ENCODE measurements at places on chromosomes 11 and 22. TPM values are rescaled to one million over a fixed set of nuclear protein-coding genes. Genes with fewer than 3 reads are reported as not detected.

DNA sequence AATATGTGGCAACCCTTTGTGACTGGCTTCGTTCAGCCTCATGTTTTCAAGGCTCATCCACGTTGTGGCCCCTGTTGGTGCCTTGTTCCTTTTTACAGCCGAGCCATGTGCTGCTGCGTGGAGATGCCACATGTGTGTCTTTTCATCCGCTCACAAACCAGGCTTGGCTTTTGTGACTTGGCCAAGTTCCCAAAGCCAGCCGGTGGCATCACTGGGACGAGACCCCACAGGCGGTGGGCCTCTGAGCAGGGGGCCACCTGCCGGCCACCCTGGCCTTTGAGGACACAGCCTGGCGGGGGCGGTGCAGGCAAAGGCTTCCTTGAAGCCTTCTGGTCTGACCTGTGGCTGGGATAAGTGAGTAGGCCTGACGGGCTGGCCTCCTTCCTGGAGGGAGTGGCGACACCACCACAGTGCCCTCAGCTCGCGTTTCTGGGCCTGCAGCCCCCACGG lies 10.5 kb downstream of the GRK2 start:
- H3K27ac ChIP-seq = peak overlapping the region; percentile 27
- peak overlapping the region; percentile 48 for H3K4me3 ChIP-seq
- no peaks in the 10 kb centered on the region for H3K27me3 ChIP-seq
- DNase-seq = no peak
- H3K36me3 ChIP-seq = peaks cover 21% of the 10 kb centered on the region

The CBL gene
- 45.7 TPM for total RNA-seq

- peaks cover 10% of the 10 kb centered on the region for H3K4me1 ChIP-seq
- no peak for DNase-seq
- no peak overlapping the region for H3K27ac ChIP-seq
- no peaks in the 10 kb centered on the region for H3K36me3 ChIP-seq
Measured at GRCh38 chr11:64296830-64297698, 3.1 kb upstream of the CATSPERZ start.

DNA sequence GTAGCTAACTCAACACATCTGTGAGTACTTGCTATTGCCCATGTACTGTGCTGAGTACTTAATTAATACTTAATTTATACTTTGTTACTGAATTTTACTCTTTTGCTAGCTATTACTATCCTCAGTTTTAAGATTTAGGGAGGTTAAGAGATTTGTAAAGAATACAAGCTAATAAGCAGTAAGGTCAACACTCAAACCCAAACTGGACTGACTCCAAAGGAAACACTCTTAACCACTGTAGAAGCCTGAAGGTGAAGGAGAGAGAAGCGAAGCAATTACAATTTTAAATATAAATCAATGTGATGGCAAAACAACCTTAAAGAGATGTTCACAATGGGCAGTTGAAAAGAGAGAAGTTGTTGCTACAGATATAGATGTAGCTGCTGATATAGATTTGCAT lies 204.5 kb downstream of the GUCY1A2 start:
- H3K4me1 ChIP-seq = no peaks in the 10 kb centered on the region
- H3K4me3 ChIP-seq = no peak overlapping the region
- H3K27ac ChIP-seq = no peak overlapping the region
- H3K27me3 ChIP-seq = no peaks in the 10 kb centered on the region

DNA sequence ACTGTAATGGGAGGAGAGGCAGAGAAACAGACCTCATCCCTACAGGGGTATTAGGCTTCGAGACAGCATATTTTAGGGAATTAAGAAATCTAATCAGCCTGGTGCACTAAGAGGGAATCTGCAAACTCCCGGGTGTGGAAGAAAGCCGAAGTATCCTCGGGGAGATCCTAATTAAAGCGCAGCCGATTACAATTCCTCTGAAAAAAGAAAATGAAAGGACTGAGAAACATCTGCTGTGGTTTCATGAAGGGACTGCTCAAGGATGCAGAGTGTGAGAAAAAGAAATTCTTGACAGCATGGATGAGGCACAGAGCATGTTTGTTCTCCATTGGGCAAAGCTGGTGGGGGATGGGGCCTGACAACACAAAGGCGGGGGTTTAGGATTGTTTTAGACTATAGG lies 290.0 kb upstream of the LARGE1 start:
- H3K36me3 ChIP-seq = no peaks in the 10 kb centered on the region
- H3K27ac ChIP-seq = no peak overlapping the region
- DNase-seq = no peak
- no peaks in the 10 kb centered on the region for H3K27me3 ChIP-seq

DNA sequence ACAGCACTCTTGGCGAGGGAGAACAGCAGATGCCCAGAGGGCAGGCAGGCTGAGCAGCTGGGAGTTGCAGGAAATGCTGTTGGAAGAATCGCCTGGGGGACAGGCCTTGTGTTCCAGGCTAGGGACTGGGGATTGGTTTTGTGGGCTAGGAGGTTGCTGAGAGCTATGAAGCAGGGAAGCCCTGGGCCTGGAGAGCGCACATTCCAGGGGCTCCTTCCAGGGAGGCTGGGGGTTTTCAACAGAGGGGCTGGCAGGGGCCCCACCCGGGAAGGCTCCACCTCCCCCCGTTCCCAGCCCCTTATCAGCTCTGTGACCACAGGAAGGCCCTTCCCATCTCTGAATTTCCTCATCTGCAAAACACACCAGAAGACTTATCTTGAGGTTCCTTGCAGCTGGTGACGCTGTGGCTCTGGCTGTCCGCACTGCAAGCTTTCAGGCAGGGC lies 21.7 kb downstream of the WNT11 start:
- H3K36me3 ChIP-seq = no peaks in the 10 kb centered on the region
- H3K27me3 ChIP-seq = no peaks in the 10 kb centered on the region
- no peak for DNase-seq
- no peak overlapping the region for H3K4me3 ChIP-seq

- H3K27ac ChIP-seq = no peak overlapping the region
- no peak for DNase-seq
- no peak overlapping the region for H3K4me3 ChIP-seq
- H3K4me1 ChIP-seq = peaks cover 5% of the 10 kb centered on the region
Measured at GRCh38 chr11:69156235-69156639, 502 bp downstream of the SMIM38 start.

DNA sequence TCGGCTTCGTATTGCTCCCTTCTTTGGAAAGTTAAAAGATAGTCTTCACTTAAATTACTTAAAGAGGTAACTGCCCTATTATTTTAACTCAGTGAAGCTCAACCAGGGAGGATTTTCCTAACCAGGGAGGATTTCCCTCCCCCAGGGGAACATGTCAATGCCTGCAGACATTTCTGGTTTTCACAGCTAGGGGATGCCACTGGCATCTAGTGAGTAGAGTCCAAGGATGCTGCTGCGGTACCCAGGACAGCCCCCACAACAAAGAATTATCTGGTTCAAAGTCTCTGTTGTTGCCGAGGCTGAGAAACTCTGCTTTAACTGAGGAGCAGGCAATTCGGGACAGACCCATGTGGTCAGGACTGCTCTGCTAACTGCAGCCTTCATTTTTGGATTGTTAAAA lies 82.2 kb downstream of the DEPDC5 start:
- no peak overlapping the region for H3K27ac ChIP-seq
- peaks cover 14% of the 10 kb centered on the region for H3K4me1 ChIP-seq
- peaks cover 28% of the 10 kb centered on the region for H3K36me3 ChIP-seq

DNA sequence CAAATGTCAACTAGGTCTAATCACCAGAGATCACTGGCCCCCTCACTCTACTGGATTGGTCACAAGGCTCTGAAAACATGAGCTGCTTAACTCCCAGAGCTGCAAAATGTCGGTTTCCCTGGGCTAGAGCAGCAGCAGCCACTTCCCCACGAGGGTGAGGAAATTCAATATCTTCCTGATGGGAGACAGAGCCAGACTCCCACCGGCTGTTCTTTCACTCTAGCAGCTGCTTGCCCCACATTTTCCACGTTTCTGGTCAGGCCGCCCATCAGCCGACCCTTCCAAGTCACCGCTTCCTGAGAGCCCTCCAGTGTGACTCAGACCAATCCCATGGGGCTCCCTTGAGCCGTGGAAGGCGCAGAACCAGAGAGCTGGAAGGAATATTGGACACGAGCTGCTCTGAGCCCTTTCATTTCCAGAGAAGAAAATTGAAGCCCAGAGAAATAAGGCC lies 227.0 kb downstream of the ADAMTS15 start:
- H3K36me3 ChIP-seq = no peaks in the 10 kb centered on the region
- H3K4me3 ChIP-seq = no peak overlapping the region
- H3K27ac ChIP-seq = no peak overlapping the region
- peaks cover 31% of the 10 kb centered on the region for H3K4me1 ChIP-seq
- no peaks in the 10 kb centered on the region for H3K27me3 ChIP-seq

DNA sequence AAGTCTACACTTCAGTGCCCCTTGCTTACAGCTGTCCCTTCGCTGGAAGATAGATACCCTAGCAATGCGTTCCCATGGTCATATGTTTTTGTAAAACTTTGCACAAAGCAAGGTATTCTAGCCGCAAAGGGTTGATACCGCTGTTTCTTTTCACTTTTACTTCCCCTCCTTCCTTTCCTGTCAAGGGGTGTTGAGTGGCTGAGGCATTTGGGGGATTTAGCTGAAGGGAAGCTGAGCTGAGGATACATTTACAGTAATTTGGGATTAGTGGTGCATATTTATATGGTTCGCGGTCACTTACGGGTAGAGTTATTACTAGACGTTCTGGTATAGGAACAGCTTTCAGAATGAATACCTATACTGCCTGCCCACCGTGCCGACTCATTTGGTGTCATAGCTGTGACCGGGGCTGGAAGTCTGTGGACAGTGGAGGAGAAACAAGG lies 86.9 kb upstream of the WNT11 start:
- no peaks in the 10 kb centered on the region for H3K27me3 ChIP-seq
- H3K36me3 ChIP-seq = peaks cover 4% of the 10 kb centered on the region
- H3K27ac ChIP-seq = no peak overlapping the region
- no peaks in the 10 kb centered on the region for H3K4me1 ChIP-seq

- H3K4me1 ChIP-seq = peaks cover 5% of the 10 kb centered on the region
- H3K27ac ChIP-seq = no peak overlapping the region
- DNase-seq = no peak
- no peak overlapping the region for H3K4me3 ChIP-seq
- no peaks in the 10 kb centered on the region for H3K27me3 ChIP-seq
- H3K36me3 ChIP-seq = peaks cover 6% of the 10 kb centered on the region
Measured at GRCh38 chr11:115767883-115768282, 263.7 kb upstream of the CADM1 start.

The HTR3A gene
- total RNA-seq = not detected
